ENCODE measurements at places on chromosomes 2 and 18.

DNA sequence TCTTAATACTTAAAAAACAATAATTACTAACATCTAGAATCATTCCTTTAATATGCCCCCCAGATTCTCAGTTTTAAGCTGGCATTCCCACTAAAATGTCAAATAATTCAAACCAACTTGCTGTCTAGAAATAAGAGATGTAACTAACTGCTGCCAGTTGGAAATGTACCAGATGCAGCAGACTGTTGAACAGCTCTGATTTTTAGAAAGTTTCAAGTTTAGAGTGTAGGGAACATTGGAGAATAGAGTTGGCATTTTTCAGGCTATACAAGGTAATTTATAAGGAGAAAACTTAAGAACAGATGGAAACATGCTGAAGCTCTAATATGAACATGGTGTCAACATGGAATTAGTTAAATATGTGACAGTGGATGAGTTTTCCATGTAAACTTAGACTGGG is 101.4 kb downstream of the PTRHD1 start:
- no peaks in the 10 kb centered on the region for H3K36me3 ChIP-seq
- DNase-seq = no peak
- H3K27me3 ChIP-seq = no peaks in the 10 kb centered on the region
- H3K27ac ChIP-seq = no peak overlapping the region
- no peak overlapping the region for H3K4me3 ChIP-seq

- peak; percentile 37 for DNase-seq
- no peaks in the 10 kb centered on the region for H3K27me3 ChIP-seq
- no peaks in the 10 kb centered on the region for H3K36me3 ChIP-seq
- no peaks in the 10 kb centered on the region for H3K4me1 ChIP-seq
Observed at GRCh38 chr2:161586517-161587167, 37.6 kb upstream of the SLC4A10 start.

GRCh38 chr2:121202541-121203310 is 82.3 kb downstream of the TFCP2L1 start:
- H3K36me3 ChIP-seq = no peaks in the 10 kb centered on the region
- H3K27me3 ChIP-seq = no peaks in the 10 kb centered on the region
- no peak for DNase-seq
- no peak overlapping the region for H3K4me3 ChIP-seq

GRCh38 chr2:11385847-11386246 is 41.4 kb upstream of the ROCK2 start:
- DNase-seq = peak; percentile 17
- H3K27ac ChIP-seq = no peak overlapping the region
- no peaks in the 10 kb centered on the region for H3K27me3 ChIP-seq
- H3K36me3 ChIP-seq = no peaks in the 10 kb centered on the region
- no peak overlapping the region for H3K4me3 ChIP-seq

DNA sequence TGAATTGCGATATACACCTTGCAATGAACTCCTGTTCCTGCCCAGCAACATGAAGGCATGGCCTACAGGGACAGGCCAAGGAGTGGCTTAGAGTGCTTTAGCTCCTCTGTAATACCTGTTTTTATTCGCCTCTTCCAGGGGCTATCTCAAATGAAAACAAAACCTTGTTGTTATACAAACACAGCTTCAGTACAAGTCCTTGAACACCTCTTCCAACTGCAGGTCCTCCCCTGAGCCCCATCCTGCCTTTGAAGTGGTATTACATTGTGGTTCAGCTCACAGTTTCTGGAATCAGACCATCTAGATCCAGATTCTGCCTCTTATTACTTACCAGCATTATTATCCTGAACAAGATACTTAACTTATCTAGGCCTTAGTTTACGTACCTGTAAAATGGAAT is 83.0 kb upstream of the HNRNPA3 start:
- H3K27ac ChIP-seq = no peak overlapping the region
- H3K36me3 ChIP-seq = no peaks in the 10 kb centered on the region
- H3K4me1 ChIP-seq = no peaks in the 10 kb centered on the region
- no peak for DNase-seq
- no peaks in the 10 kb centered on the region for H3K27me3 ChIP-seq

DNA sequence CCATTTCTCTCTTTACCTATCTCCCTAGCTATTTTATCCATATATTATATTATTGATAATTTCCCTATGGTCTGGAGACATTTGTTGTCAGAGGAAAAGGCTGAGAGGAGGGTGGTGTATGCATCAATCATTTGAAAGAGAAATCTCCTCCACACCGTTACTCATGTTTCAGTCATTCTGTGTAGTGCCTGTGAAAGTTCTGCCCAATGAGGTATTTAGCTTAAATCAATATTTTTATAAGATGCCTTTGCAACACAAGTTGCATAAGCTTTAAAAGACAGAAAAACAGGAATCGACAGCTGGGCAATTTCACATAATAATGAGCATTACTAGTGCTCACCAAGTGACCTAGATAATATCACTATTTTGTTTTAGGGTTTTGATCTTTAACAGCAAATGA is 363.7 kb upstream of the FSIP2 start:
- no peak overlapping the region for H3K27ac ChIP-seq
- H3K4me3 ChIP-seq = no peak overlapping the region
- no peak for DNase-seq

- no peaks in the 10 kb centered on the region for H3K27me3 ChIP-seq
- no peak for DNase-seq
- no peak overlapping the region for H3K4me3 ChIP-seq
- H3K4me1 ChIP-seq = peaks cover 4% of the 10 kb centered on the region
Observed at GRCh38 chr18:58285449-58286130, 241.6 kb downstream of the NEDD4L start.

DNA sequence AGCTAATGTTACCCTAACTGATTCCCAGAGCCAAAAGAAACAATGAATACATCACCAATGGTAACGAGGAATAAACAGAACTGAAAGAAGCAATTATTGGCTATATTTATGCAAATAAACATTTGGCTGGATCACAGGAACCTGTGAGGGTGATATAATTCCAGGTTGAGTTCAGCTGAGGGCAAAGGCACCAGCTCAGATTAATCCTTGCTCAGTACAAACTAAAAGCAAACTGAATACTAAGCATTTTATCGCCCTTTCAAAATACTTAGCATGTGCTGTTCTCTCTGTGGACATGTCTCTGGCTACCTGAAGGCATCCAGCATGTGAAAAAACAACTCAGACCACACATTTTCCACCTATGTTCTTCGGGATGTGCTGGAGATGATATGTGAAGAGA is 791.7 kb downstream of the METTL4 start:
- H3K27me3 ChIP-seq = no peaks in the 10 kb centered on the region
- no peak for DNase-seq
- H3K4me3 ChIP-seq = no peak overlapping the region

DNA sequence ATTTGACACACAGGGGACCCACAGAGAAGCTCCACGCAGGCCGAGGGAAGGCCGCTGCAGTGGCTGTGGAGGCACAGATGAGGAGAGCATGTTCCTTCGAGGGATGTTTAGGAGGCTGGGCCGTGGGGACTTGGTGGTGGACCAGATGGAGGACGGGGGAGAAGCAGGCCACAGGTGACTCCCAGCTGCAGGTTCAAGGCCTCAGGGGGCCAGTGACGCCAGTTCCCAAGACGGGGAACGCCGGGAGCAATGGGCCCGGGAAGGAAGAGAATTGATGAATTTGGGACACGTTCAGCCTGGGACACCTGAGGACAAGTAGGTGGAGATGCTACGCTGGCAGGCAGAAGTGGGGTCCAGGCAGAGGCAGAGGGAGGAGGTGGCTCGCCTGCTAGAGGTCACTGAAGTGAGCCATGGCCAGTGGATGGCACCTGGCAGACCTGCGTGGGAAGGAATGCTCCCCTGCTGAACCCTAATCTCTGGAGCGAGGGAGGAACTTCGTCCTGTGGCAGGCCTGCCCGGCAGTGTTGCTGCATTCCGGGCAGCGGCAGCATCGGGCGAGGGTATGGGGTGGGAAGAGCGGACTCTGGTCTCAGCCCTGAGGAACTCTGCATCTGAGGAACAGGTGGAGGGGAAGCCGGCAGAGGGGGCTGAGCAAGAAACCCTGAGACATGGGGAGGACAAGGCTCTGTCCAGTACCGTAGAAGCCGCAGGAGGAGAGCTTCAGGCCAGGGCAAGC is 25.2 kb upstream of the HPCAL1 start:
- no peak overlapping the region for H3K4me3 ChIP-seq
- no peaks in the 10 kb centered on the region for H3K36me3 ChIP-seq
- DNase-seq = no peak

GRCh38 chr2:48530033-48530811 is at the start of gene STON1:
Gene STON1, plus strand, starts transcription at chr2:48530154. Its CDS starts 50,480 bp downstream, at chr2:48580634.
- peak; percentile 47 for DNase-seq
- no peaks in the 10 kb centered on the region for H3K27me3 ChIP-seq
- peaks cover 6% of the 10 kb centered on the region for H3K4me1 ChIP-seq

DNA sequence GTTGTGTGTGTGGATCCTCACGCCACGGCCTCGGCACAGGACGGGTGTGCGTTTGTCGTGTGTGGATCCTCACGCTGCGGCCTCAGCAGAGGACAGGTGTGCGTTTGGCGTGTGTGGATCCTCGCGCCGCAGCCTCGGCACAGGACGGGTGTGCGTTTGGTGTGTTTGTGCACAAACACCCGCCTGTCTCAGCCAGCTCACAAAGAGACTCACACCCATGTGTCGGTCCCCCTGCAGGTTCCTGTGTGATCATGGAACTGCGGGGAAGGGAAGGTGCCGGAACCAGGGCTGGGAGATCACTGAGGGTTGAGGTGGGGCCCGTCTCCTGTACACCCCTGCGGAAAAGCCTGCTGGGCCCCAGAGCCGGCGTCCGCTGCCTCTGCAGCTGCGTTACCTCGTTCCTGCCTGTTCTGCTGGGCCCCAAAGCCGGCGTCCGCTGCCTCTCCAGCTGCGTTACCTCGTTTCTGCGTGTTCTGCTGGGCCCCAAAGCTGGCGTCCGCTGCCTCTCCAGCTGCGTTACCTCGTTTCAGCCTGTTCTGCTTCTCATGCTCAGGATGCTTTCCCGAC is 53.6 kb downstream of the CTDP1 start:
- no peak overlapping the region for H3K27ac ChIP-seq
- no peaks in the 10 kb centered on the region for H3K4me1 ChIP-seq

GRCh38 chr2:153287109-153287801 is 191.3 kb downstream of the RPRM start:
- no peak overlapping the region for H3K4me3 ChIP-seq
- H3K36me3 ChIP-seq = no peaks in the 10 kb centered on the region
- no peaks in the 10 kb centered on the region for H3K4me1 ChIP-seq
- no peak overlapping the region for H3K27ac ChIP-seq

DNA sequence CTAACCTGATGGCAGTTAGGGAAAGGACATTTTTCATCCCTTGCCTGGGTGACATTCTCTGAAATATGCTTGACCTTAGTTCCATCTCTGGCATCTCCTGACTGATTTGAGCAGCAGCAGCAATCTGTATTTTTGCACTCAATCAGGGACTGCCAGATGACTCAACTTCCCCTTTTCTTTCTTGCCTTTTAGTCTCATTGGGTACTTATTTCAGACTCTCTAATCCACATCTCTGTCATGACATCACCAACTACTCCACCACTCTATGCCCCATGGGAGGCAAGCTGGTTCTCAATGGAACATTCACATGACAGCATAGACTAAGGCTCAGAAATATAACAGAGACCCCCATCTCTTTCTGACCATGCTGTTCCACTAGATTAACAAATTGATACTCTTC is 254.2 kb downstream of the RIT2 start:
- no peak for DNase-seq
- no peaks in the 10 kb centered on the region for H3K27me3 ChIP-seq
- H3K4me1 ChIP-seq = no peaks in the 10 kb centered on the region
- H3K27ac ChIP-seq = no peak overlapping the region

DNA sequence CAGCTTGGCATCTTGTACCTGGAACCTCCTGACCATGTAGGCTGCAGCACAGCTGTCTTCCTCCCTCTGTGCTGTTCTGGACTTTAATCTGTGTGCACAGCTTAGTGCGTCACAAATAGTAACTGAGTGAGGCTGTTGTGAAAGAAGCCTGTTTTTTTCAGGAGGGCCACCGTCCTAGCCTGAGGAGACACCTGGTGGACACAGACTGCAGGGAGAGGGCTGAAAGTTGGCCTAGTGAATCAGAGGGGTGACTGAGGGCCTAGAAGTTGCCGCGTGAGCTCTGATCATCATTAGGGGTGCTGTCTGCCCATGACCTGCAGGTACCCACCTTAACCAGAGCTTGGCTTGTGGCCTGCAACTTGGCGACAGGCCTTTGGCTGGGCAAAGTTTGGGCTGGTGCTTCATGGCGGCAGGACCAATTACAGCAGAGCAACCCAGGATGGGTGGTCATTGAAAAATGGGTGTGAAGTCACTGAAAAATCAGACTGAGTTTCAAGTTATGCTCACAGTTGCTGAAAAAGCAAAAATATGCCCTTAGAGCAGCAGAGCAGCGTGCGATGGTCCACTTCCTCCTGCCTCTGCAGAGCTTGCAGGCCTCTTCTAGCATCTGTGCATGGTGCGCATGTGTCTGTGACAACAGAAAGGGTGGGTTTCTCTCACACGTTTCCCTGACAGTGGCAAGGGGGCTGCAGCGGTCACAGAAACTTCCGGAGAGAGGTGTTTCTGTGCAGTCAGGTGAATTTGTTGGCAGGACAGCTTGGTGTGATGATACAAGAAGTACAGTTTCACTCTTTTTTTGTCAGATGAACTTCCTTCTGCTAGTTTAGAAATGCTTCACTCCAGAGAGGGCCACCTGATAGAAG is 9.6 kb downstream of the GDF7 start:
- H3K36me3 ChIP-seq = no peaks in the 10 kb centered on the region
- DNase-seq = no peak
- peaks cover 5% of the 10 kb centered on the region for H3K4me1 ChIP-seq
- H3K27ac ChIP-seq = no peak overlapping the region
- H3K27me3 ChIP-seq = peaks cover 7% of the 10 kb centered on the region

DNA sequence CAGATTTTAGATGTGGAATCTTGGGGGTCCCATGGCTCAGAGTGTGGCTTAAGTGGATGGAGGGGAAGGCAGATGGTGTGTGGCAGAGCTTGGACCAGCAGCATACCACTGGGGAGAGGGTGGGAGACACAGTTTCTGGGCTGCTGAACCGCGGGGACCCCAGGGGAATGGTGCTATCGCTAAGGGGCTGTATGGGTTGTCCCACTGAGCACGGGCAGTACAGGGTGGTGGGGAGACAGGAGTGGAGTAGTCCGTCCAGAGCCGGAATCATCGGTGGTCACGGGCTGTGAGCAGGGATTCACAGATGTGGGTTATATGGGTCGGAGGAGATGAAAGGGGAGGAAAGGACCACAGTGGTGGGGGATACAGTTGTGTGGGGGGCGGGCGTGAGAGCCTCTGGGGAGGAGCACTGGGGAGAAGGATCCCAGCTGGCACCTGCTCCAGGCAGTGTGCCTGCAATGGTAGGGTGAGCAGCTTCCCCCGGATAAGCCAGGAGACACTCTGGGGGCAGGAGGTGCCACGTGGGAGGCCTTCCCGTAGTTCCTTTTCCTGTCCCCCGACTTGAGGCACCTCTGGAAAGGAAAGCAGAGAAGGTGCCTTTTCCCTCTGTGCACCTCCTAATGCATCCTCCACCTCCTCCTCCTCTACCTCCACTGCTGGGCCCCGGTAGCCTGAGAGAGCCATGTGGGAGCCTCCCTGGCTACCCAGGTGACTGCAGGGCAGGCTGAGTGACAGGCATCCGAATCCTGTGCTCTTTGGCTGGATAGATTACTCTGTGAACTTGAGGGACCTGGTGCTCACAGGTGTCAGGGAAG is 24.9 kb downstream of the IGFBP5 start:
- peaks cover 3% of the 10 kb centered on the region for H3K4me1 ChIP-seq
- DNase-seq = no peak
- no peaks in the 10 kb centered on the region for H3K36me3 ChIP-seq
- no peak overlapping the region for H3K4me3 ChIP-seq
- no peaks in the 10 kb centered on the region for H3K27me3 ChIP-seq
- H3K27ac ChIP-seq = no peak overlapping the region

GRCh38 chr2:187371221-187371620 is 76.8 kb downstream of the CALCRL start:
- no peaks in the 10 kb centered on the region for H3K27me3 ChIP-seq
- H3K4me3 ChIP-seq = no peak overlapping the region
- no peaks in the 10 kb centered on the region for H3K4me1 ChIP-seq
- H3K27ac ChIP-seq = no peak overlapping the region
- no peaks in the 10 kb centered on the region for H3K36me3 ChIP-seq
- no peak for DNase-seq

Measured in mesendoderm (in vitro differentiated cells).